ENCODE measurements at places on chromosomes 1 and 21.
A peak's percentile ranks its signal among the peaks of the same experiment; 100 is the strongest.

- DNase-seq, result no peak
- no peak overlapping the region for H3K4me3 ChIP-seq
- H3K27me3 ChIP-seq, result no peaks in the 10 kb centered on the region
- H3K36me3 ChIP-seq, result no peaks in the 10 kb centered on the region
Measured at GRCh38 chr1:161307230-161307768, 2.5 kb downstream of the MPZ start.

DNA sequence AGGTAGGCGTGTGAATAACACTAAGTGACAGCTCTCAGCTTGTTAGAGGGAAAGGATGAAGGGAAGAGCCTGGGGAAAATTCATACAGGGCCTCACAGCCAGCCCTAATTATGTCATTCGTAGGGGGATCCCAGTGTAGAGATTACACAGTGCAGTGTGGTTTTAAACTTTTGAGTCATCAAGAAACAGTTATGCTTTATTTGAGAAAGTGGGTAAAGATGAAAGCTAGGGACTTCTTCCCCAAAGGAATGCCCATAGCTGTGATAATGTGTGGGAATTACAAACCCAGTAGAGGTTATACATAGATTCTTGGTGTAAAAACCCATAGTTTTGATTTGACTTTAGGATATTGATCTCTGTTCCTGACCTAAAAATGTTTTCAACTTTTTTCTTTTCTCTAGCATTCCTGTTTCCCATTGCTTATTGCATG is 1.9 kb downstream of the TTF2 start:
- no peak overlapping the region for H3K27ac ChIP-seq
- no peak overlapping the region for H3K4me3 ChIP-seq
- H3K27me3 ChIP-seq, result no peaks in the 10 kb centered on the region

DNA sequence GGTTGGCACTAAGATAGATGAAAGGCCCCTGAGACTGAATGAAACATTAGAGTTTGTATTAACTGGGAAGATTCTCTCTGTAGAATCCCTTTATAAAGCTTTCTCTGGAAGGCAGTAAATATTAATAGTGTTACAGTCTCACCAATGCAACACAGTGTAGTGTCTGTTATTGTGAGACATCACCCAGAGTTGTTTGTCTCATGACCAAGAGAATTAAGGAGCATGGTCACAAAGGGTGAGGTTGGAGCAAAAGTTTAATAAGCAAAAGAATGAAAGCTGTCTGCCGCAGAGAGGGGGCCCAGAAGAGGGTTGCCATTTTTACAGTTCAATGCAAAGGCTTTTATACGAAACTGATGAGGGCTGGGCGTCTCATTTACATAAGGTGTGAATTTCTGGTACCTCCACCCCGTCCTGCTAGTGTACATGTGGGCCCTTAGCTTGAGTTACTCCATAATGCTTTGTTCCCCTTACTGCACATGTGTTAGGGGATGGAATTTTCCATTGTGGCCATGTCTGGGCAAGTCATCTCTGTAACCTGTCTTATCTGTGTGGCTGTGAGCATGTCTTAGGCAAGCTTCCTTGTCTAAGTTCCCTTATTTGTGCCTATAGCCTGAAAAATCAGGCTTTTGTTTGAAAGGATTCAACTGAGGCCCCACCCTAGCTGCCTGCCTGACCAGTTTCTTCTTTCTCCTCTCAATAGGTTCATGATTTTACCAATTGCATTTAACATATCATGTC is 184.1 kb downstream of the RASAL2 start:
- H3K4me3 ChIP-seq, result no peak overlapping the region
- DNase-seq, result no peak
- H3K36me3 ChIP-seq, result no peaks in the 10 kb centered on the region
- H3K27ac ChIP-seq, result no peak overlapping the region

GRCh38 chr1:91697416-91697815 is 188.5 kb downstream of the TGFBR3 start:
- no peaks in the 10 kb centered on the region for H3K36me3 ChIP-seq
- H3K4me1 ChIP-seq, result no peaks in the 10 kb centered on the region
- no peak overlapping the region for H3K4me3 ChIP-seq
- no peaks in the 10 kb centered on the region for H3K27me3 ChIP-seq
- no peak for DNase-seq

- no peaks in the 10 kb centered on the region for H3K27me3 ChIP-seq
- no peaks in the 10 kb centered on the region for H3K4me1 ChIP-seq
- no peak overlapping the region for H3K27ac ChIP-seq
- H3K36me3 ChIP-seq, result no peaks in the 10 kb centered on the region
- no peak overlapping the region for H3K4me3 ChIP-seq
- DNase-seq, result peak; percentile 5
Measured at GRCh38 chr1:210024996-210025395, 87.0 kb downstream of the SYT14 start.

DNA sequence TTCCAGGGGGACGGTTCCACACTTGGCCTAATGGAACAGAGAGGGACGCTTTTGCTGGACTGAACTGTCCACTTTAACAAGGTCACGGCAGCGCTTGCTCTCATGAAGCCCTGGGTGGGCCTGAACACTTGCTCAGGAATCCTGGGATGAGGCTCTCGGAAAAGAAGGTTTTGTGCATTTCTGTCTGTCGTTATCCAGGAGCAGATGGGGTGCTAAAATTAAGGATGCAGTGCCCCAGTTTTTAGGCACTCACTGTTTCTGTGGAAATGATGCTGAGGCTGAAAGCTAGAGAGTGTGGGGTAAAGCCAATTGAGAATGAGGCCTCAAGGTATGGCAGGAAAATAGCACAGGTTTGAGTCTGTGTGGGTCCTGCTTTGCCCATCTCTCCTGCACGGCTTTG is 111.0 kb downstream of the DAB1 start:
- DNase-seq, result no peak
- no peaks in the 10 kb centered on the region for H3K36me3 ChIP-seq
- no peaks in the 10 kb centered on the region for H3K27me3 ChIP-seq
- H3K4me1 ChIP-seq, result no peaks in the 10 kb centered on the region

- no peaks in the 10 kb centered on the region for H3K36me3 ChIP-seq
- H3K4me3 ChIP-seq, result no peak overlapping the region
Measured at GRCh38 chr1:225449774-225450173, 21.9 kb upstream of the LBR start.

DNA sequence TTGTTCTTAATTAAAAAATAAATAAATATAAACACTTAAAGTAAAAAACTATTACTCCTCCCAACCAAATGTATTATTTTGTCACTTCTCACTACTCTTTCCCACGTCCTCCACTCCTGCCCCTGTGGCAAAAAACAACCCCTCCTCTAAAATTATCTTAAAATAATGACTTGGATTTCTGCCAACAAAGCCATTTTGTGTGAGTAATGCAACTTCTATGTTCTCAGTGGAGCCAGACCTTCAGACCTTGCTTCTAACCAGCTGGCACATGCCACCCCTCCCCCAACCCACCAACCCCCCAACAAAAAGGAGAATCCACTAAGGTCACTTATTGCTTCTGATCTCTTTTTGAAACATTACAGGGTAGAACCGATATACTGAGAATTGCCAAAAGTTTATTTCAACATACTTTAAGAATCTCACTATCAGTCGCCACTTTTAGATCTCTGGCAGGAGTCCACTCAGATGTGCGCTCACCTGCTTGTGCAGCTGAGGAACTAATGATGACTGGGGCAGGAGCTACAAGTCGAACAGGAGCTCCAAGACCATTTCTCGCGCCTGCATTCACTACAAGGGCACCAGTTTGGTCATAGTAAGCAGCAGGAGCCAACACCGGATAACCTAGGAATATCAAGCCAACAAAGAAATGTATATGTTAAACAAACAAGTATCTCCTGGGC is 58.3 kb upstream of the SDC3 start:
- no peaks in the 10 kb centered on the region for H3K27me3 ChIP-seq
- no peak overlapping the region for H3K27ac ChIP-seq
- peaks cover 25% of the 10 kb centered on the region for H3K36me3 ChIP-seq
- H3K4me1 ChIP-seq, result no peaks in the 10 kb centered on the region
- no peak for DNase-seq

- no peaks in the 10 kb centered on the region for H3K36me3 ChIP-seq
- no peak overlapping the region for H3K4me3 ChIP-seq
- H3K4me1 ChIP-seq, result peaks cover 2% of the 10 kb centered on the region
- H3K27ac ChIP-seq, result no peak overlapping the region
Measured at GRCh38 chr1:192887426-192887825, 78.6 kb downstream of the RGS2 start.

DNA sequence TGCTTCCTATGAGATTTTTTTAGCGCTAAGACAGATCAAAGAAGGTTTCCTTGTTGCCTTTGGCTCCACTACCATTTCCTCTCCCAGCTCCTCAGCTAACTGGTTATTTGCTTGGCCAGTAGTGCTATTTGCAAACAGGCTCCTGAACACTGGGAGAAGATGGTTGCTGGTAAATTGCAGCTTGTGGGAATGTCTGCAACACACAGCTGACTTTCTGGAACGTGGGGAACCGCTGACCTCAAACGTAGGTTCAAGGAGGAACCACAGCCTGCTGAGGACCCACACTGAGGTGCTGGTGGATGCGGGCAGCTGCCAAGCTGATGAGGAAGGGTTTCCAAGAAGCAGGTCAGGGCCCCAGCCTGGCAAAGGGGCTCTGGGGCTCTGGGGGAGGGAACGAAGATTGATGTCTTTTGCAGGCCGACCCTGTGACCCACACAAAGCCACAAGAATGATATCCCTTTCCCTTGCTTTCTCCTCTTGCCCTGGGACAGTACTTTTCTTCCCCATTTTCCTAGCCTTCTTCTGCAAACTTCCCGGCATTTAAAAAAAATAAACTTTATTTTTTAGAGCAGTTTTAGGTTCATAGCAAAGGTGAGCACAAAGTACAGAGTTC is 24.8 kb downstream of the GNG4 start:
- H3K4me1 ChIP-seq, result peaks cover 4% of the 10 kb centered on the region
- no peak overlapping the region for H3K4me3 ChIP-seq
- H3K27ac ChIP-seq, result no peak overlapping the region
- no peak for DNase-seq
- no peaks in the 10 kb centered on the region for H3K36me3 ChIP-seq

GRCh38 chr1:9960706-9961562 is 17.7 kb downstream of the NMNAT1 start:
- no peak overlapping the region for H3K27ac ChIP-seq
- no peaks in the 10 kb centered on the region for H3K27me3 ChIP-seq
- no peak overlapping the region for H3K4me3 ChIP-seq
- H3K36me3 ChIP-seq, result no peaks in the 10 kb centered on the region

- H3K27ac ChIP-seq, result no peak overlapping the region
- H3K4me3 ChIP-seq, result peak overlapping the region; percentile 68
- no peaks in the 10 kb centered on the region for H3K36me3 ChIP-seq
- peaks cover 88% of the 10 kb centered on the region for H3K27me3 ChIP-seq
Measured at GRCh38 chr1:47436979-47437446, 831 bp upstream of the FOXD2 start.

DNA sequence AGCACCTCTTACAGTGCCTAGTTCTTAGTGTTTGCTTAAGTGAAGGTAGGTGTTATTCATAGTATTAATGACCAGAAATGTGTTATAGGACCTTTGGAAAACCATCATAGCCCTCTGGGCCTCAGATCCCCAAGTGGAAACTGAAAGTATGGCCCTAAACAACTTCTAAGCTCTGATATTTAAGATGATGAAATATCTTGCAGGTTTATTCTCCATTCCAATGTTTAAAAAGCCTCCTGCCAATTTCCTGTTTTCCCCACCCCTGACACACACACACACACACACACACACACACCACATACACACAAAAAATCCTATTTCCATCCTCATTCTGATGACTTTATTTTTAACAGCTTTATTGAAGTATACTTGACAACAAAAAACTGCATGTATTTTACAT is 108.2 kb downstream of the DIRAS3 start:
- no peaks in the 10 kb centered on the region for H3K36me3 ChIP-seq
- no peaks in the 10 kb centered on the region for H3K4me1 ChIP-seq
- no peak overlapping the region for H3K4me3 ChIP-seq
- H3K27ac ChIP-seq, result no peak overlapping the region
- DNase-seq, result no peak
- no peaks in the 10 kb centered on the region for H3K27me3 ChIP-seq

DNA sequence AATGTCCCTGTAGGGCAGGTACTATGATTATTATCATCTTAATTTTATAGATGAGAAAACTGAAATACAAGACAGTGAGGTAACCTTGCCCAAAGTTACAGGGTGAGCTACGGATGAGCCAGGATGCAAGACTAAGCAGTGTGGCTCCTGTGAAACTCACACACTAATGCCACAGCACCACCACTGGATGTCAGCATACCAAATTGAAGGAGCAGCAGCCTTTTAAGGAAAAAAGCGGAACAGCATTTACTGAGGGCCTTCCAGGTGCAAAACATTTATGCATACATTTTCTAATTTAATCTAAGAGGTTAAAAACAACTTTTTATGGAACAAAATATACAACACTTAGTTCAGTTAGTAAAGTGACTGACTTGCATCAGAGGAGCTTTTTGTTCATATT is 41.7 kb downstream of the SEC16B start:
- no peak for DNase-seq
- no peaks in the 10 kb centered on the region for H3K4me1 ChIP-seq
- H3K36me3 ChIP-seq, result no peaks in the 10 kb centered on the region
- H3K27me3 ChIP-seq, result no peaks in the 10 kb centered on the region

DNA sequence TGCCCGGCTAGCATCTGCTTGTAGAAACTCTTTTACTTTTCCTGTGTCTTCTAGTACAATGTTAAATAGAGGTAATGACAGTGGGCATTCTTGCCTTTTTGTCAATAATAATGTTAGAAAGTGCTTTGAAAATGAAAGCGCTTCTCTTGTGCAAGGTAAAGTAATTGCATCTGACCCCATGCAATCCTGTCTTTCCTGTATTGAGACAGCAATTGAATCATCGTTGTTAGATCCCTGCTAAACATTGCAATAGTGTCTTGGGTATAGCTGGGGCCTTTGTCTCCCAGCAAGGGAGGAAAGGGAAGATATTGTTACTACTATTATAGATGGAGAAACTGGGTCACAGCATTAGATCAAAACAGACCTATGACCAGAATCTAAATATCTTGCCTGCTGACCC is 80.9 kb downstream of the TLR5 start:
- no peaks in the 10 kb centered on the region for H3K27me3 ChIP-seq
- H3K36me3 ChIP-seq, result no peaks in the 10 kb centered on the region
- DNase-seq, result no peak
- H3K4me3 ChIP-seq, result no peak overlapping the region
- H3K4me1 ChIP-seq, result no peaks in the 10 kb centered on the region
- no peak overlapping the region for H3K27ac ChIP-seq

DNA sequence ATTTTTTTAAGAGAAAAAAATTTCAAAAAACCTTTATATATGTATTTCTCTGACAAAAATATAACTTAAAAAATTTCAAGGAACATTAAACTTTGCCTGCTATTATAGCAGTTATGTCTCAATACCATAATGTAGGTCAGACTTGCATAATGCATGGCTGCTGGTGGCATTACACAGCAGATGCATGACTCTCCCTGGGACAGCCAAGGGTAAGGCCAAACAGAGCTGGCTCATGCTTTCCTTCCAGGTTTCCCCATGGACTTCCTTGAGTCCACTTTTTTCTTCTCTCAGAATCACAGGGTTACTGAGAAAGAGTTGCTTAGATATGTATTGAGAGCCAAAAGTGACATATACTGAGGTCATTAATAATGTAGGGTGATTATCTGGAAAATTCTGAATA is 43.7 kb downstream of the RHOU start:
- no peaks in the 10 kb centered on the region for H3K36me3 ChIP-seq
- H3K27ac ChIP-seq, result no peak overlapping the region
- H3K4me1 ChIP-seq, result no peaks in the 10 kb centered on the region
- no peak for DNase-seq
- no peak overlapping the region for H3K4me3 ChIP-seq

Data from iPS DF 6.9 (cell line).